ENCODE measurements at places on chromosomes 12 and 14. TPM values are rescaled to one million over a fixed set of nuclear protein-coding genes. Genes with fewer than 3 reads are reported as not detected.

Gene FAIM2
- polyA plus RNA-seq, result 9.1 TPM

Gene KRT3
- polyA plus RNA-seq, result not detected

Gene TMEM116
- 11.1 TPM for polyA plus RNA-seq

Gene SIX1
- polyA plus RNA-seq, result 26.9 TPM

Gene EIF2S3B
- 1.5 TPM for polyA plus RNA-seq

Gene TBX3
- 42.2 TPM for polyA plus RNA-seq

Gene ENDOU
- 0.10 TPM for polyA plus RNA-seq

Gene ABHD4
- 42.1 TPM for polyA plus RNA-seq

Gene TAS2R8
- polyA plus RNA-seq, result 0.06 TPM

Gene RAD51AP1
- 4.3 TPM for polyA plus RNA-seq

Gene PLA2G1B
- 0.41 TPM for polyA plus RNA-seq

Gene KRT75
- polyA plus RNA-seq, result not detected

Gene APOF
- not detected for polyA plus RNA-seq

Gene MUCL1
- not detected for polyA plus RNA-seq

Gene DCP1B
- 32.9 TPM for polyA plus RNA-seq

Gene SSPN
- polyA plus RNA-seq, result 21.6 TPM

Gene SLC25A47
- polyA plus RNA-seq, result not detected

Gene C12orf50
- polyA plus RNA-seq, result not detected

All from AG04450 (cell line).